ENCODE measurements at places on chromosomes 1 and 21.

DNA sequence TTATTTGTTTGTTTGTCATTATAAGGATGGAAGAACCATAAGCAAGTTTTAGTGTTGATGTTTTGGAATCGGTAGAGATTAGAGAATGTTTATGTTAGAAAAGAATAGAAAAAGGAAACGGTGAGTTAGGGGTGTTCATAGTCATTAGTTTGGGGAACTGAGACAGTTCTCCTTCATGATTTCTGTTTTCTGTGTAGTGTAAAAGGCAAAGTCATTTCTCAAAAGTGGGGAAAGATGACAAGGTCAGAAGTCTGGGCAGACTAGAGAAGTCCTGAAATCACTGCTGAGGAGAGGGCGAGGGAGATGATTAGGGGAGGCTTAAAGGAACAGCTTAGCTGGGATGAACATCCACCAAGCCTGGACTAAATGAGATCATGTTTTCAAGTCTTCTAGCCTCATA, 498.9 kb downstream of the TTLL7 start:
- no peaks in the 10 kb centered on the region for H3K36me3 ChIP-seq
- H3K27ac ChIP-seq = no peak overlapping the region
- no peak for DNase-seq
- no peaks in the 10 kb centered on the region for H3K27me3 ChIP-seq
- no peak overlapping the region for H3K4me3 ChIP-seq

- H3K4me1 ChIP-seq = peaks cover 9% of the 10 kb centered on the region
- no peaks in the 10 kb centered on the region for H3K36me3 ChIP-seq
- H3K27me3 ChIP-seq = no peaks in the 10 kb centered on the region
- DNase-seq = peak; percentile 78
- no peak overlapping the region for H3K4me3 ChIP-seq
- H3K27ac ChIP-seq = peak overlapping the region; percentile 86
These were observed 14.3 kb upstream of the SKI start for GRCh38 chr1:2213576-2214505.

GRCh38 chr1:67723620-67724019, 38.6 kb downstream of the GADD45A start:
- no peak overlapping the region for H3K4me3 ChIP-seq
- no peak for DNase-seq
- no peak overlapping the region for H3K27ac ChIP-seq
- no peaks in the 10 kb centered on the region for H3K27me3 ChIP-seq
- H3K4me1 ChIP-seq = peaks cover 15% of the 10 kb centered on the region

DNA sequence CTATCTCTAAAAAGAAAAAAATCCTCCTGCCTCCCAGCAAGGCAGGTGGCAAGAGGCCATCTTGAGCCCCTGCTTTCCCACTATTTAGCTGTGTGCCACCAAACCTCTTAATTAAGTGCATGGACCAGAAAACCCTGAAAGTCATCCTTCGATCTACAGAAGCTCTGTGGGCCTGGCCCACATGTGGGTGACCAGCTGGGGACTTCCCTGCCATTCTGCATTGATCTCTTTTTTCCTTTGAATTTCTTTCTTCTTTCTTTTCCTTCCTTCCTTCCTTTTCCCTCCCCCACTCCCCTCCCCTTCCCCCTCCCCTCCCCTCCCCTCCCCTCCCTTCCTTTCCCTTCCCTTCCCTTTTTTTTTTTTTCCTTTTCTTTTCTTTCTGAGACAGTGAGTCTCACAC, 38.0 kb downstream of the KIF21B start:
- H3K4me1 ChIP-seq = no peaks in the 10 kb centered on the region
- no peak overlapping the region for H3K4me3 ChIP-seq

DNA sequence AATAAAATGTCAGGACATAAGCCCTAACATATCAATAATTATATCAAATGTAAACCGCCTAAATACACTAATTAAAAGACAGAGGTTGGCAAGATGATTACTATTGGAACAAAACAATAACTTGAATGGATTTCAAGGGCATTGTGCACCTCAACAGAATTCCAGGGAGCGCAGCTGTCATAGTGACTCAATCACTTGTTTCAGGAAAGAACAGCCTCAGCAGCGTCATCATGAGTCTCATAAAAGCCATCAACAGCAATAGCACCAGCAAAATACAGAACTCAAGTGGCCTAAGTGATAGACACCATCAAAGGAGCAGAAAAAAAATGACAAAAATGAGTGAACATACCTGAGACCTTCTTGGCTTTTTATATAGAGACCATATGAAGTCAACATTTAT, 632.7 kb upstream of the NR5A2 start:
- no peaks in the 10 kb centered on the region for H3K36me3 ChIP-seq
- DNase-seq = no peak
- H3K4me1 ChIP-seq = no peaks in the 10 kb centered on the region
- H3K27ac ChIP-seq = no peak overlapping the region

GRCh38 chr21:36769051-36769839, 70.3 kb downstream of the SIM2 start:
- no peak overlapping the region for H3K27ac ChIP-seq
- H3K4me3 ChIP-seq = no peak overlapping the region
- no peaks in the 10 kb centered on the region for H3K27me3 ChIP-seq
- no peak for DNase-seq

- no peaks in the 10 kb centered on the region for H3K36me3 ChIP-seq
- peaks cover 2% of the 10 kb centered on the region for H3K4me1 ChIP-seq
- no peak for DNase-seq
- H3K27me3 ChIP-seq = no peaks in the 10 kb centered on the region
- no peak overlapping the region for H3K27ac ChIP-seq
These were observed 651.3 kb downstream of the PTPRC start for GRCh38 chr1:199290186-199290585.

DNA sequence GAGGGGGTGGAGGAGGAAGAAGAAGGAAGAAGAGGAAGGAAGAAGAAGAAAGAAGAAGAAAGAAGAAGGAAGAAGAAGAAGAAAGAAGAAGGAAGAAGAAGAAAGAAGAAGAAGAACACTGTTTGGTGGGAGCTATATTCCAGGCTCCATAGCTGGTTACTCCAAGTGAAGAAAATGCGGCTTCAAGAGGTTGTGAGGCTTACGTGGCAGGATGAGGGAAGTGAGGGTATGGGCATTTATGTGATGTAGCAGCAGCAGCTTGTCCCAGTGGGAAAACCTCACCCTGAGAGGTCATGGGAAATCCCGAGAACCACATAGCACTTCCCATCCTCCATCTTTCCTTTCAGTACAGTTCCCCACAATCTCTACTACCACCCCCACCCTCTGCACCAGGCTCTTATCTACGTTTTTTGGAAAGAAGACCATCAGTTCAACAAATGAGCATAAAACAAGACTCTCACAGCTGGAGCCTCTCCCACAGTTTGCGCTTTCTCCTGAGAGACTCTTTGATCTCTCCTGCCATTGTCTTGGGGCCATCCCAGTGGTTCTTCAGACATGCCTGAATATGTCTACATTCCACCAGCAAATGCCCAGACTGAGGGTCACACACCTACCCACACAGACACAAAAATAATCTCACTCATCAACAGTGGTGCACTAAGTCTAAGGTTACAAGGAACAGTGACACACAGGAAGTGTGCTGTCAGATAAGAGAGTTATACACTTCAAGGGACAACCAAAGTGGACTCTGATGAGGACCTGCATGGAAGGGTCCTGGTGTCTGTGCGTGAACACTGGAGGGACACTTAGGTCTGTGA, 77.9 kb upstream of the KCNJ15 start:
- H3K4me3 ChIP-seq = no peak overlapping the region
- no peak overlapping the region for H3K27ac ChIP-seq
- no peaks in the 10 kb centered on the region for H3K27me3 ChIP-seq
- no peaks in the 10 kb centered on the region for H3K4me1 ChIP-seq
- H3K36me3 ChIP-seq = no peaks in the 10 kb centered on the region

DNA sequence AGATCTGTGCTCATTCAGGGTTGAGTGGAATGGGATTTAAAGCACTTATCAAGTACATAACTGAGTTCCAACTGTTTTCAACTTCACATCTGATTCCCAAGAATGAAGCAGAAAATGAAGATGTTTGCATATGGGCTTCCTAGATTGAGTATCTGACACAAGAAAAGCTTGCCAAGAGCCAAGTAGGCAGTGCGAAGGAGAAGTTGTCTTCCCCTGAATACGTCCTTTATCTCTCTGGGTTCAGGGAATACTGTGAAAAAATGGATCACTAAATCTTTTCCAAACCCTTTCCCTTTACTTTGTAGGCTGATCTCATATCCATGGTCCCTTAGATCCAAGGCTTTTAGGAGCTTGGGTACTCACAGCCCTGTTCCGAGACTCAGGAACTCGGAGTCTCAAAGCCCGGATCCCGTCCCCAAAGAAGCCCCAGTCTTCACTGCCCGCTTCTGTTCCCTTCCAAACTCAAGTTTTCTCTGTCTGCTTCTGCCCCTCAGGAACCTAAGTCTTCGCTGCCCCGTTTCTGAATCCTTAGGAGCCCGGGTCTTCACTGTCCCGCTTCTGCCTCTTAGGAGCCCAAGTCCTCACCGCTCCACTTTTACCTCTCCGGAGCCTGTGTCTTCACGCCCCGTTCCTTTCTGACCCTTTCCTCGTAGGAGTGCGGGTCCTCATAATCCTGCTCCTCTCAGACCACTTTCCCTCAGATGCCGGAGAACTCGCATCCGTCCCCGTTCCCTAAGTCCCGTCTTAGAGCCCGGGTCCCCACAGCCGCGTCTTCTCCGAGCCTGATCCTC, 616 bp downstream of the TAF12 start:
- peaks cover 2% of the 10 kb centered on the region for H3K4me1 ChIP-seq
- H3K36me3 ChIP-seq = no peaks in the 10 kb centered on the region
- peak overlapping the region; percentile 89 for H3K27ac ChIP-seq
- H3K27me3 ChIP-seq = no peaks in the 10 kb centered on the region
- no peak for DNase-seq

DNA sequence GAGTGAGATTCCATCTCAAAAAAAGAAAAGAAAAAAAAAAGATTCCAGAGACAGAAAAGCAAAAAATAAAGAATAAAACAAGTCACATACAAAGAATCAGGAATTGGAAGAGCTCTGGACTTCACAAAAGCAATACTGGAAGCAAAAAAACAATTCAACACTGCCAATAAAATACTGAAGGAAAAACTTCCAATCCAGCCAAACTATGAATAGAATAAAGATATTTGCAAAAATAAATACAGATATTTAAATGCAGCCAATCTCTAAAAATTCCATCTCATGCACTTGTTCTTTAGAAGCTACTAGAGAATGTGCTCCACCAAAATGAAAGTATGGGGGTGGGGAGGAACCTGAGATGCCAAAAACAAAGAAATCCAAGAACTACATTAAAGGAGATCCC, 29.4 kb upstream of the RBM34 start:
- H3K4me1 ChIP-seq = no peaks in the 10 kb centered on the region
- no peaks in the 10 kb centered on the region for H3K36me3 ChIP-seq
- DNase-seq = no peak
- no peaks in the 10 kb centered on the region for H3K27me3 ChIP-seq
